ENCODE measurements at places on chromosomes 5 and 9.

DNA sequence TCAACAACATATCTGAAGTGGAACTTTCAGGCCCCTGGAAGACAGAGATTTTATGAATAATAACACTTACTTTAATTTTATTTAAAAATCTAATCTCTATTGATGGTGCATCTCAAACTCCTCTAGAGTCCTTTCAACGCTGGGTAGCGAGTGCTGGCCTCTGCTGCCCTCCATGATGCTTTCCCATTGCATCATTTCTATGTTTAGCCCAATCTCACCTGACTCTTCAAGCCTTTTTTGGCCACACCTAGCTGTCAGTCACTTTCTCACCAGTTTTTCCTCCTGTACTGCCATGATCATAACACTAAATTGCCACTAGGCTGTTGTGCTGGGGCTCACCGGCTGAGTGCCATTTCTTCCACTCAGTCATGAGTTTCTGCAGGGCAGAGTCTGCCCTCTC, 396.1 kb upstream of the DAP start:
- DNase-seq: no peak

DNA sequence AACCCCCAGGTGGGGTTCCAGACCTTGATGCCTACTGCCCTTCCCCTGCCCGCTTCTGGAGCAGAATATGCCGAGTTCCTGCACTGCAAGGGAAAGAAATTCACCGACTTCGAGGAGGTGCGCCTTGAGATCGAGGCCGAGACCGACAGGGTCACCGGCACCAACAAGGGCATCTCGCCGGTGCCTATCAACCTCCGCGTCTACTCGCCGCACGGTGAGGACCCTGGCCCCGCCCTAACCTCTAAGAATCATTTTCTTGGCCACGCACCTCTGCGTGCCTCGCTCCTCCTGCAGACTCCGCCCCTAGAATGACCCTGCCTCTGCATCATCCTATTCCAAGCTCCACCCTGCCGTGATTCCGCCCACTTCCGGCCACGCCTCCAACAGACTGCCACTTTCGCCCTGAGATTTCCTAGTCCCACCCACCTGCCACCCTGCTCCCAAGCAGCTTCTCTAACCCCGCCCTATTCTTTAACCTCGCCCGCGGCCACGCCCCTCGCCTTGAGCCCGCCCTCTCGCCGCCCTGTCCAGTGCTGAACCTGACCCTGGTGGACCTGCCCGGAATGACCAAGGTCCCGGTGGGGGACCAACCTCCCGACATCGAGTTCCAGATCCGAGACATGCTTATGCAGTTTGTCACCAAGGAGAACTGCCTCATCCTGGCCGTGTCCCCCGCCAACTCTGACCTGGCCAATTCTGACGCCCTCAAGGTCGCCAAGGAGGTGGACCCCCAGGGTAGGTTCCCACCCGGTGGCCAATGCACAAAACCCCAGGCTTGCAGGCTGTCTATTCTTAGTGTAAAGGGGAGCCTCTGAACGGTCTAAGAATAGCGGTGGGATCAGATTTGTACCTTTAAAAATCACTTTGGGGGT, 15.6 kb downstream of the DNM1 start:
- peak; percentile 92 for DNase-seq

DNA sequence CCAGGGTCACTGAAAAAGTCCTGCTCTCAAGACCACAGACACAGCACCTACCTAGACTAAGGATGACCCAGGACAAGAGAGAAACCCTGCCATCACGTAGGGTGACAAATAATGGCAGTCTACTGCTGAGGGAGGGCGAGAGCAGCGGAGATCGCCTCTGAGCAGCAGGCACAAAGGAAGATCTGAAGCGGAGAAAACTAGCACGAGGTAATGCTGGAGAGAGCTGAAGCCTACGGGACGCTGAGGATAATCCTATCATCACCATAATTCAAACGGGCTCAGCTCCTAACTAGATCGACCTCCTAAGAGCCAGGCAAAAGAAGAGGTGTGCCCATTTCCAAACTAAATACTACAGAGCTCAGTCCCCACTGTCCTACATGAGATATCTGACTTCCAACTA, 41.3 kb downstream of the FBXO10 start:
- no peak for DNase-seq

- DNase-seq: no peak
Observed at GRCh38 chr9:127403507-127404192, 6.7 kb downstream of the SLC2A8 start.

DNA sequence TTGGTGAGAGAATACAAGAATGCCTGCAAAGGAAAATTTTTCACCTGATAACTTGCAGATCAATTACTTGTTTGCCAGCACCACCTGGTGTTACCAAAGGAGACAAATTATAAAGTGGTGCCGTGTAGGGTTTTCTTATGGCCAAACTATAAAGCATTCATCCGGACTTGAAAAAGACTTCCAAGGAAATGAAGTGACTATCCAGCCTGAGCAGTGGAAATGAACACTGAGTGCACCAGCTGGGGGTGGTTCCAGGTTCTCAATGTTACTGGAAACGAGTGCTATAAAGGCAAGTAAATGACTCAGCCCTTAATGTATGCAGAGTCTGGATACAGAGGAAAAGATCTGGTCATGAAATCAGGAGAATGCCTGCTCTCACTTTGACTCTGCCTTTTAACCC, 113.1 kb downstream of the DNAH5 start:
- no peak for DNase-seq

GRCh38 chr9:96117398-96118080, 184.4 kb downstream of the HSD17B3 start:
- no peak for DNase-seq

DNA sequence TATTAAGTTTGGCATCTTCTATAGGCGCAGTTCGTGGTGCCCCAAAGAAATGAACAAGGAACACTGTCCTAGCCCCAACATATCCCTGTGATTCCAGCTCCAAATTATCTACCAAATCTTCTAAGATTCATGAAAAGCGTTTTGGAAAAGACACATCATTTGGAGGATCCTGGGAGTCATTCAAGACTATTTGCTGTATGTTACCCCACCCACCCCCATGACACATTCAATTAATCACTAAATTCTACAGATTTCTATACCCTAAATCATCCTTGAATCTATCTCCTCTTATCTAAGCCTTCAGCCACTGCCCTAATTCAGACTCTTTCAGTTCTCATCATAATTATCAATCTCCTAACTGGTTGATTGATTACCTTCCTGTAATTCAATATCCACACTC, 5.5 kb upstream of the RUSC2 start:
- no peak for DNase-seq

DNA sequence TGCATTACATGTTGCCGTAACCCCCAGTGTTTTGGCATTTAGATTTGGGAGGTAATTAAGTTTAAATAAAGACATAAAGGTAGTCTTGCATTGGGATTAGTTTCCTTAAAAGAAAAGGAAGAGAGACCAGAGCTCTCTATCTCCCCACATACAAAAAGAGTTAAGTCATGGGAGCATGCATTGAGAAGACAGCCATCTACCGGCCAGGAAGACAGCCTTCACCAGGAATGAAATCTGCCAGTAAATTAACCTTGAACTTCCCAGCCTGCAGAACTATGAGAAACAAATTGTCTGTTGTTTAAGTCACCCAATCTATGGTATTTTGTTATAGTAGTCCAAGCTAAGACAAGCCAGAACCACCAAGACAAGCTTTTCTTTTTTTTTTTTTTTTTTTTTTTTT, 567.0 kb upstream of the CDH18 start:
- no peak for DNase-seq

DNA sequence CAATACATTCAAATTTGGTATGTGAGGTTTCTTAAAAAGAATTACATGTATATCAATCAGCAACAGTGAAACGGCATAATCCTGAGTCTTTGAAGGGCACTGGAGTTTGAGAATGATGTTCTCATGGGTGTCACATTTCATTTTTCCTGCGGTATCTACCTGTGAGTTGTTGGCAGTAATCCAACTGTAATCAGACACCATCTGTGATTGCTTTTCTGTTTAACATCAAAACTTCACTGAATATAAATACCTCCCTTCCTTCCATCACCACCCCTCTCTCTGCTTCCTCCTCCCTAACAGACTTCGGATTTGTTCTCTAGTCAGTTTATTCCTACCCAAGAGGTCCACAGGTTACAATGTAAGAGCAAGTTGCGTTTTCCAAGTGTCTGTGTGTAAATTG, 275.2 kb upstream of the PCSK5 start:
- no peak for DNase-seq

GRCh38 chr9:3954331-3955304, 345.2 kb downstream of the GLIS3 start:
- no peak for DNase-seq

- DNase-seq: no peak
Observed at GRCh38 chr5:80989883-80990282, 29.7 kb downstream of the RASGRF2 start.

DNA sequence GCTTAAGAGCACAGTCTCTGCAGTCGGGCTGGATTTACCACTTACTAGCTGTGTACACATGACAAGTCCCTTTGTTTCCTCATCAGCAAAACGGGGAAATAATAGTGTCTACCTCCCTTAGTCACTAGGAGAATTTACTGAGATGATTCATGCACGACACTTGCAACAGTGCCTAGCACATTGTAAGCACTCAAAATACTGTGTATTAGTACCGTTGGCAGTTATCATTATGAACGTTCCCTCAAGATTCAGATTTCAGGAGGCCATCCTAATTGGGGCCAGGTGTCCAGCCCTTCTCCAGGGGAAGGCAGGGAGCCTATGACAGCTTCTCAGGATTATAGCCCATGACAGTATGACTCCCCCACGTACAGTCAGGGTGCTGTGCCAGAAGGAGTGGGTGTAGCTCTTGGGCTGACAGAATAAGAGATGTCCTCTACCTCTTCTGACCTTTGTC, 164.3 kb downstream of the DOCK2 start:
- DNase-seq: no peak

GRCh38 chr9:7206221-7206758, 448.5 kb downstream of the KDM4C start:
- DNase-seq: no peak

GRCh38 chr9:13975611-13976290, 338.2 kb downstream of the NFIB start:
- no peak for DNase-seq

GRCh38 chr5:92885950-92886349, 695.1 kb downstream of the NR2F1-AS1 start:
- no peak for DNase-seq

GRCh38 chr5:20680718-20681302, 692.8 kb upstream of the CDH18 start:
- no peak for DNase-seq

DNA sequence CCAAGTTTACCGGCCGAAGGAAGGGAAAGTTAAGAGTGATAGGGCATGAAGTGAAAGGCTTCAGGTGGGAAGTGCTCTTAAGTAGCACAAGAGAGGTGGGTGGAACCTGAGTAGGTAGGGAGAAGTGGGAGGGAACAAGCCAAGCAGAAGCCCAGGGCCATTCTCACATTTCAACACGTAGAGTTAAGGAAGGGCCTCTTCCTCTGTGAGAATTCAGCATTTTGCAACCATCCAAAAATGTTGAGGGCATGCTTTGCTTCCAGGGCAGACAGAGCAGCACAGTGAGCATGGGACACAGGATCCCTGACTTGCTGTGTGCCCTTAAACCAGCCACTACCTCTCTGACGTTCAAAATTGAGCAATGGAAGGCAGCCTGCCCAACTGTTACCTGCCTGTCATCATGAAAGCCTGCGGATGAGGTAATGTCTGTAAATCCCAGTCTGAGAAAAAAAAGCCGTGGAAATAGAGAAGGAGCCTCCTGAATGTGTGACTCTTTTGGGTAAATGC, 3.3 kb downstream of the CYFIP2 start:
- DNase-seq: no peak

- DNase-seq: no peak
Observed at GRCh38 chr5:92800365-92800764, 780.7 kb downstream of the NR2F1-AS1 start.

- no peak for DNase-seq
Observed at GRCh38 chr5:79803007-79803406, 113.4 kb downstream of the CMYA5 start.

DNA sequence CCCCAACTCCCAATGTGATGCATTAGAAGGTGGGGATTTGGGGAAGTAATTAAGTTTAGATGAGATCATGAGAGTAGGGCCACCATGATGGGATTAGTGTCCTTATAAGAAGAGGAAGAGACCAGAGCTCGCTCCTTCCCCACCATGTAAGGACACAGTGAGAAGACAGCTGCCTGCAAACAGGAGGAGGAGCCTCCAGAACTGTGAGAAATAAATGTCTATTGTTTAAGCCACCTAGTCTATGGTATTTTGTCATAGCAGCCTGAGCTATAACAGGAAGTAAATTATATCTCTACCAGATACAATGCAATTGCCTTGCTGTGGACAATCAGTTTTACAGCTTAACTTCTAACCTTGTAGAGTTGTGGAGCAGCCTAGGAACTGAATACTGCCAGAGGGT, 58.0 kb downstream of the ANKRD33B start:
- no peak for DNase-seq

GRCh38 chr5:16131878-16132277, 47.7 kb downstream of the MARCHF11 start:
- no peak for DNase-seq

DNA sequence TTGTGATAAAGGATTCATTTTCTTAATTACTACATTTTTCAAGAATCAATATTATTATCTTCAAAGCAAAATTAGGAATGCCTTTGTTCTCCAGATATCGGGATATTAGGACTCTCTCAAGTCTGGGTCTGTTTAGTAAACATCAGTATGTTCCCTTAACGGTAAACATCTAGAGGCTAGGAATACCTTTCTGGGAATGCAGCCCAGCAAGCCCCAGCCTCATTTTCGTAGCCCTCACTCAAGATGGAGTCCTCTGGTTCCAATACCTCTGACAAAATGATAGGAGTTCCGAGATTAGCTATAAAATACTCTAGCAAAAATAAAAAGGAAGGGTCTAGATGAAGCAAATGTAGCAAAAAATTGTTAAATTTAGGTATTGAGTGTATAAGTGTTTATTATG, 84.5 kb downstream of the TEX10 start:
- DNase-seq: no peak

- no peak for DNase-seq
Observed at GRCh38 chr5:177096162-177097015, 9.7 kb downstream of the FGFR4 start.

DNA sequence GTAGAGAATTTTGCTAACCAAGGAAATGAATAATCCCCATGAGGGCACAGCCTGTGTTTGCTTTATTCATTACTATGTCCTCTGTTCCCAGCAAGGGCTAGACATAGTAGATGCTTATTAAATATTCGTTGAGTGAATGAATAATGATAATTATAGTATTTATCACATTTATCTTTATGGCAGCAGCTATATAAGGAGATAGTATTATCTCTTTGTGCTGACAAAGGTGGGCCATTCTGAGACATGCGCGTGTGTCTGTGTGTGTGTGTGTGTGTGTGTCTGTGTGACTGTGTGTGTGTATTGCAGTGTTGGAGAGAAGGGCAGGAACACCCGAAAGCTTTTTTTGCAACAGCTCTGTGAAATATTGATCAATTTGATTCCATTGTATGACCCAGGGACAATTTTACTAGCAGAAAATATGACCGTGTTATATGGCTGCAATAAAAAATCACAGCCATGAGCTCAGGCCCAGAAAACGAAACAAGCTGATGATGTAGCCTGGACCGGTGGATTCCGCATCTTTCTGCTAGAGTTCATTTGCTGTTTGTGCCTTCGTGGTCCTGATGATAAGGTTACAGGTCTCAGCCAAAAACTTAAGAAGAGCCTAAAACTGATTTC, 39.8 kb downstream of the ZNF618 start:
- DNase-seq: no peak

GRCh38 chr5:98638111-98638510, 135.4 kb upstream of the RGMB start:
- DNase-seq: no peak

- DNase-seq: no peak
Observed at GRCh38 chr5:1371218-1371971, 26.5 kb upstream of the CLPTM1L start.
